CD4-positive, alpha-beta T cell treated with Interleukin-21 for 1 hour (primary cell): ENCODE measurements at places on chromosomes 11 and 22.

GRCh38 chr11:95157824-95158223, 68.2 kb downstream of the ENDOD1 start:
- peak; percentile 31 for DNase-seq

GRCh38 chr11:68326334-68327215, 14.2 kb downstream of the LRP5 start:
- DNase-seq, result no peak

- no peak for DNase-seq
Measured at GRCh38 chr11:6530848-6531247, 33.8 kb downstream of the DNHD1 start.

- DNase-seq, result no peak
Measured at GRCh38 chr11:122226810-122227379, 110.9 kb upstream of the BLID start.

DNA sequence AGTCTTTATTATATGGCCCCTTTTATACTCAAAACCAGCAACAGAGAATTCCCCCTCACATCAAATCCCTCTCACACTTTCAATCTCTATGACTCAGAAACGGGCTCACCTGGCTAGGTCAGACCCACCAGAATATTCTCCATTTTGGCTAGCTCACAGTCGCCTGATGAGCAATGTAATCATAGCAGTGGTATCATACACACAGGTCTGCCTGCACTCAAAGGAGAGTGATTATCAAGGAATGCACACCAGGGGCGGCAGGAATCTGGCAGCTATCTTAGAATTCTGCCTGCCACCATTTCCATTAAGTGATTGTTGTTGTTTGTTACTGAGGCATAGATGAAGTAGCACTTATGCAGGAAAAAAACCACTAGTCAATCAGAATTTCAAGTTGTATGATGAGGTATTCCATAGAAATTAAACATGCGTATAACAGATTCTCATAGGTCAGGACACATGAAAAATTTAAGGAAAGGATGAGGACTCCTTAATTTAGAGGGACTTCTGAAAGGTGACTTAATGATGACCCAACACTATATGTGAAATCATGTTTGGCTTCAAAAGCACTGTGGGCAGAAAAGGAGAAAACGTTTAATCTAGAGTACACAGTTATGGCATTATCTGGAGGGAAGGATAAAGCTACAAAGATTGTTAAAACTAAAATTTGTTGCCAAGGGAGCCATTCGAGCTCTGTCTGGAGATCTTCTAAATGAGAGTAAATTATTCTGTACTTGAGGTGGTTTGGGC, 185.8 kb upstream of the DDI1 start:
- no peak for DNase-seq

- DNase-seq, result no peak
Measured at GRCh38 chr11:3145206-3145520, 19.9 kb downstream of the OSBPL5 start.
